Effector CD8-positive, alpha-beta T cell (primary cell): ENCODE measurements at places on chromosomes 12 and 14.

DNA sequence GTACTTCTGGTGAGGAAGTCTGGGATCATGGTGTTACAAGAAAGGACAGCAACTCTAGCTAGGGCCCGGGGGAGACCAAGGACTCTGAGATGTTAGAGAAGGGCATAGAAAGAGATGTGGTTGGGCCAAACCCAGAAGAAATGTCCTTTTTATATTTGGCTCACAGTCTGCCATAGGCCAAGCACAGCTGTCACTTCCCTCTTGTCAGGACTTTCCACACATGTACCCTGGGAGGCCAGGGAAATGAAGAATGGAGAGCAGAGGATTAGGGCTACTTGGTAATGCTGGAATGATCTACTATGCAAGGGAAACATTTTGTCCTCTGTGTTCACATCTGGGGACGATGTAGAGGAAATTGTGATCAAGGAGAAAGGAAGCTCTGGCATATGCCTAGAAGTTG lies 9.2 kb downstream of the MYO1A start:
- DNase-seq = no peak

DNA sequence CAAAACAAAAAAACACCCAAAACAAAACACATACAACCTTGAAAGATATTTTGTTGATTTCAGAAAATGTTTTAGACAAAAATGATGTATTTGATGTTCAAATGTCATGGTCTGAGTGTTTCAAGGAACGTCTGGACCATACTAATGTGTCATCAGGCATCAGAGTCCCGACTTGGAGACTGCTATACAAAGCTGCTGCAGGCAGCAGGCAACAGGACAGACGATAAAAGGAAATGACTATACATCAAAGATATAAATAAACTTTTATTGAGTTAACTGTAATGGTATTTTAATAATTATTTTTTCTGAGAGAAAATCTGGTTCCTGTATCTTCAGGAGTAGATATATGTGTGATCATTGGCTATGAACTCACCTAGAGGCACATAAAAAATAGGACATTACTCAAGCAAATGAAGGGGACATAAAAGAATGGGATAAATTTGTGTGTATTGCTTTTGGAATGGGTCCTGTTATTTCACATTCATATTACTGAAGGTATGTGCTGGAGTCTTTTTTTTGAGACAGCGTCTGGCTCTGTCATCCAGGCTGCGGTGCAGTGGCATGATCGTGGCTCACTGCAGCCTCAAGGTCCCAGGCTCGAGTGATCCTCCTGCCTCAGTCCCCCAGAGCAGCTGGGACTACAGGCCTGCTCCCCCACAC lies 87.3 kb upstream of the HECTD1 start:
- DNase-seq = no peak

- no peak for DNase-seq
These were observed 1.3 kb upstream of the SETD1B start for GRCh38 chr12:121802485-121802842.

- no peak for DNase-seq
These were observed 302.7 kb downstream of the CCER1 start for GRCh38 chr12:90652280-90652679.

DNA sequence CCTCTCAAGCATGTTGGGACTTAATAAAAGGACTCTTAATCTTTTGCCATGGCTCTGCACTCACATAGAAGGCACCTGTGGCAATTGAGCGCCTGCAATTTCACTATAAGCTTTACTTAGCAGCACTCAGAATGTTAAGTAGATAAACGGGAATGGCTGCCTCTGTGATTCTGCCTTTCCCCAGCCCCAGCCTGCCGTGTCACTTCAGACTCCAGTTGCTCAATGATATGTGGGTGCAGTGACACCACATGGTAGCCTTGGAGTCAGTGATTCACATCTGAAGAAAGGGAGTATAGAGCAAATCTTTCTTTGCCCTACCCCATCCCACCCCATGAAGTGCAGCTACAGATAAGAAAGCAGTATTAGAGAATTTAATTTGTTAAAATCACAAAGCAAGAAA lies 96.1 kb downstream of the ZFC3H1 start:
- DNase-seq = no peak

DNA sequence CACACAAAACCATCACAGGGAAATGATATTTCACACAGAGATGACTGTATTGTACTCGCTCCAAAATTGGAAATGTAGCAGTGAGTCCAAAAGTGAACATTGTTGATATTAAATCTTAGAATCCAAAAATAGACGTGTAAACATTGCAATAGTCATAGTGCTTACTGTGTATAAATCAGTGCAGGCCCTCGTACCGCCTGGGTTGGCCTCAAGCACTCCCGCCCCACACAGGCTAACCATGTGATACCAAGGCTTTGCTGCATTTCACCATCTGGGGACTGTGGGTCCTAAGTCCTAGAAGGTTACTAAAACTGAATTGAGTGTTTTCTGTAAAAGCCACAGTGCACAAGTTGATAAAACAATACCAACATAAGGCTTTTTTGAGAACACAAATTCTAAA lies 107.3 kb downstream of the PPP2R5E start:
- DNase-seq = no peak

GRCh38 chr12:55720894-55721444 lies 776 bp downstream of the RDH5 start:
- DNase-seq = no peak
